Stimulated activated CD8-positive, alpha-beta memory T cell treated with anti-CD3 and anti-CD28 coated beads, Interleukin-7, amount 100 ng/mL, for 1 hour (primary cell): ENCODE measurements at places on chromosomes 12 and 14.
A peak's percentile ranks its signal among the peaks of the same experiment; 100 is the strongest.

DNA sequence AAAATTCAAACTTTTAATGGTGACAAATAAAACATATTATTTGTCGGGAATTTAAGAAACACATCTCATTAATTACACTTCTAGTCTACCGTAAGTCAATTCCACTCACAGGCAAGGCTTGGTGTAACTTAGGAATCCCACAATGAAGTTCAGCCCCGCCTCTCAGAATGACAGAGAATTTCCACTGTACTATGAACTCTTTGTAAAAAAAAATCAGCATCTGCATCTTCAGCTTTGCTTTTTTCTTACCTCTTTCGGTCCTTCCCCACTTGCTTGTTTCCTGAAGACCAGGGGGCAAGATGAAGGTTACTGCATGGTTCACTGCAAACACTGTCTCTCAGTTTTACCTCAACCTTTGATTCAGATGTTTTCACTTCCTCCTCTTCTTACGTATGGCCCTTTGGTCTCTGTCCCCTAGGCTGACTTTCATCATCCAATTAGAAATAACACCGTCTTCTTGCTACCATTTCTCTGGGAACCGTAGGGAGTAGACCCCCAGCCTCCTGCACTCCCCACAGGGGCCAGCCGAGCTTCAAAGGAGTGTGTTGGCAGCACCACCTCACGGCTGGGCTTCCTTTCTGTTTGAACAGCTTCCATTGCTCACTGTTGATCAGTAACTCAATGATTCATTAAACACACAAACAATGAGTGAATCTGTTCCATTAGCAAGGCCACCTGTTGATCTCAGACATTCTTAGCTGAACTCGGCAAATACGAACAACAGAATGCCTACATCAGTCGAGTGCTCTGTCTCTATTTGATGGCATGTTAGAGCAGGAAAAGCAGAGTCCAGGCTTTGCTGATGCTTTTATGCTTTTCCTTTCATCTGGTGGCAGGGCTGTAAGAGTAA is 343.0 kb downstream of the BMP4 start:
- DNase-seq, result no peak

DNA sequence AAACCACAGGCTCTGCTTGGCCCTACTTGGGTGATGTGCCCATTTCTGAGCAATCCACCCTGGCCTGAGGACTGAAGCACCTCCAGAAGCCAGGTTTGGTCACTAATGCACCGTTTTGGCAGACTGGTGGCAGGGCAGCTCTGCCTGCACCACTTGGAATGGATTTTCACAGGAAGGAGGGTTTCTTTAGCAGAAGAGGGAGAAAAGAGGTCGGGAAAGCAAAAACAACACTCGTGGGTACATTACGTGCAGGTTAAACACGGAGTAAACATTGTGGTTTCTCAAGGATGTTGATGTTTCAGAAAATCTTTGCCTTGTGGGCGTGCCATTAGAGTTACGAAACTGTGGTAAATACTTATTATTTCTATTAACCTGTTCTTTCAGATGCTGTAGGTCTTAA is 70.8 kb downstream of the KCNA5 start:
- DNase-seq, result no peak

GRCh38 chr12:101942250-101942605 is 64.8 kb downstream of the DRAM1 start:
- DNase-seq, result no peak

DNA sequence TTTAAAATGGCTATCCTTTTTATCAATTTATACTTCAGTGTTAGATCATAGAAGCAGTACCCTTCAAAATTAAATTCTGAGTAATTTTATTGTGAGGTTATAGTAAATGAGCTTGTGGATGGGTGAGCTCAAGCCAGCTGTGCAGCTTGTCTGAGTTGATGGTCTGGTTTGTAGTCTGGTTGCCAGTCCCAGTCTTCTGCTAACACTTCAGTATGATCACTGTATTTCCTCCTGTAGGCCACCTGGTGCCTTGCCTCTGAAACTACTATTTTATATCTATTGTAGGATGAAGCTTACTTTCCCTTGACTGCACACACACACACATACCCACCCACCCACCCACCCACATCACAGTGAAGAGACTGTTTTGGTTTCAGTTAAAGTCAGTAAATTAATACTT is 496.4 kb downstream of the PCNX1 start:
- no peak for DNase-seq

DNA sequence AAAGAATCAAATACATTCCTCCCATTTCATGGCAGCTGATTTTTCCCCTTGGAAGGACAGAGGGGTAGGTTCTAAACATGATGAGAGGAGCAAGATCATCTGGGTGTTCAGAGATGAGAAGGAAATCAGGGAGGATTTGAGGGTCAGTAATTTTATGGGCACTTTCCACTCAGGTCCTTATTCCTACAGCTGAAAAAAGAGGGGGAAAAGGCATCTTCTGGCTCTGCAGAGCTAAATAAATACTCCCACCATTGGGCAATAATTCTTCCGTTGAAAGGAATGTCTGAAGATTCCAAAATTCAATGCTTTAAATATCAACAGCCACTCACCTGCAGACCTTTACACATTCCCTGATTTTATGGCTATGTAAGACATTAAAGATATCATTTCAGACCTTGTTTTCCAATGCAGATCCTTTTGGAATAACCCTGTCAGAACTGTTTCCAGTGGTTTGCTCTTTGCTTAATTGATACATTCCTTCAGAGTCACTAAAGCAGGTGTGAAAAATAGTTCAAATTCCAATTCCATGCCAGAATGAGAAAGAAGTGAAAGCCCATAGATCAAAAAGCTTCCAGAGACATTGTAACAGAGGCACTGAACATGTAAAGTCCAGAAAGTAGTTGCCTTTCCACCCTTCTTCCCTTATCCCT is 233.3 kb upstream of the KRR1 start:
- DNase-seq, result no peak

GRCh38 chr12:119668324-119668841 is 450 bp downstream of the PRKAB1 start:
- DNase-seq, result no peak

DNA sequence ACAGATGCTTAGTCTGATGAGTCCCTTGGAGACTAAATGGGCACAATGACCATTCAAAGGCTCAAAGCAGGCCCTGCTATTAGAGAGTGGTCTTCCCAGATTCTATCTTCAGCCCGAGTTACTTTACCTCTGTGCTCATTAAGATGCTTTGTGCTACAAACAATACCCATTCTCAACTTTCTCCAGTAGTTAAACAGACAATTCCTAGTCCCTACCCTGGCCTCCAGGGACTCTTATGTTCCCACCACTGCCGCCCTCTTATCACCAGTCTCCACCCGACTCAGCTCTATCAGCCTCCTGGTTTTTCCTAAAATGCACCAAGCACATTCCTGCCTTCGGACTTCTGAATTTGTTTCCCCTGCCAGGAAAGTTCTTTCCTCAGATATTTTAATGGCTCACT is 25.6 kb upstream of the GPHB5 start:
- no peak for DNase-seq

GRCh38 chr14:42224053-42224888 is 617.6 kb downstream of the LRFN5 start:
- no peak for DNase-seq

DNA sequence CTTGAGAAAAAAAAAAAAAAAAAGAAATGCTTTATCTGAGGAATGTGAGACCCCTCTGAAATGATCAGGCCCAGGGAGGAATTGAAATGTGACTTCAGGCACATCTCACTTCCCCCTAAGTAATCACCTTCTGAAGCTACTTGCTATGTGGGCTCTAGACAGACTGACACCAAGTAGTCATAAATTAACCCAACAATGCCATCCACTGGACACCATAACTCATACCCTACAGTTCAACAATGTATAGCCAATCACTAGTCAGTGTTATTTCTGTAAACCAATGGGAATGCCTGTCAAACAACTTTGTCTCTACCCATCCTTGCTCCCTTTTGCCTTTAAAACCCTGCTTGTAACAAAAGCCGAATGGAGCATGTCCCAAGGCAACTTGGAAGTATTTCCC is 182.7 kb upstream of the TMPO start:
- no peak for DNase-seq

- DNase-seq, result no peak
Measured at GRCh38 chr14:99440278-99440677, 40.4 kb downstream of the SETD3 start.

GRCh38 chr12:132222096-132222807 is 78.0 kb downstream of the NOC4L start:
- peak; percentile 9 for DNase-seq

- DNase-seq, result no peak
Measured at GRCh38 chr14:69753860-69754259, 13.1 kb upstream of the SRSF5 start.

GRCh38 chr14:103512701-103513611 is 9.7 kb downstream of the CKB start:
- DNase-seq, result no peak

GRCh38 chr14:65937079-65937959 is 524.8 kb downstream of the FUT8 start:
- no peak for DNase-seq

GRCh38 chr12:14589169-14590004 is 21.7 kb upstream of the PLBD1 start:
- no peak for DNase-seq

DNA sequence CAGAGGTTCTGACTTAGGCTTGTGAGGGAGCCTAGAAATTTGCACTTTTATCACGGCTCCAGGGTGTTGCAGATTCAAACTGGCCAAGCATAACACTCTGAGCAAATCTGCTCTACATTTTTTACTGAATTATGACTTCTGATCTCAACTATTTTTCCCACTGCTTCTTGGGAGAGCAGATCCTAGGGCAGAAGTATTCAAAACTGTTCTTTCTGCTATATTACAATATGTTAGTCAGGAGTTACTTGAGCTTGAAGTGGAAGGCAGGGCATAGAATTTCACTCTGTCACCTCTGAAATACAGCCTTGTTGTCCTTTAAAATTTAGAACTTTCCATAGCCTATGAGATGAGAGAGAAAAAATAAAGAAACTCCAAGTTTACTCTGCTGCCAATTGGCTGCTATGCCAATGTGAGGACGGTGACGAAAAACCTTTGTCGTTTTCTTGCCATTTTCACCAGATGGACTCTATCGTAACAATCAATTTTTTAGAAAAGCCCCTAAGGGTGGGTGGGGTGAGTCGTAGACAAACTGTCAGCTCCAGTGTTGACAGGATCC is 16.4 kb upstream of the KERA start:
- DNase-seq, result no peak

GRCh38 chr14:105914738-105915385 is 388.5 kb downstream of the TMEM121 start:
- no peak for DNase-seq

DNA sequence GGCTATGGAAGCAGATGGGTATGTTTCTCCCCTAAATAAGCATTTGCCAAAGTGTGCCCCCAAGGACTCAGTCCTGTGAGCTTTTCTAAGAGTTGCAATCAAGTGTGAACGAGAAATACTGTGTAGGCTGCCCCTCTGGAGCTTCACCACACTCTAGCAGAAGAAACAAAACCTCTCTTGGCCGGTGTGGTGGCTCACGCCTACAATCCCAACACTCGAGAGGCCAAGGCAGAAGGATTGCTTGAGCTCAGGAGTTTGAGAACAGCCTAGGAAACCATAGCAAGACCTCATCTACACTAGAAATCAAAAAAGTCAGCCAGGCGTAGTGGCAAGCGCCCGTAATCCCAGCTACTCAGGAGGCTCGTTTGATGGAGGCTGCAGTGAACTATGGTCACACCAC is 9.8 kb downstream of the VPS37B start:
- DNase-seq, result no peak

DNA sequence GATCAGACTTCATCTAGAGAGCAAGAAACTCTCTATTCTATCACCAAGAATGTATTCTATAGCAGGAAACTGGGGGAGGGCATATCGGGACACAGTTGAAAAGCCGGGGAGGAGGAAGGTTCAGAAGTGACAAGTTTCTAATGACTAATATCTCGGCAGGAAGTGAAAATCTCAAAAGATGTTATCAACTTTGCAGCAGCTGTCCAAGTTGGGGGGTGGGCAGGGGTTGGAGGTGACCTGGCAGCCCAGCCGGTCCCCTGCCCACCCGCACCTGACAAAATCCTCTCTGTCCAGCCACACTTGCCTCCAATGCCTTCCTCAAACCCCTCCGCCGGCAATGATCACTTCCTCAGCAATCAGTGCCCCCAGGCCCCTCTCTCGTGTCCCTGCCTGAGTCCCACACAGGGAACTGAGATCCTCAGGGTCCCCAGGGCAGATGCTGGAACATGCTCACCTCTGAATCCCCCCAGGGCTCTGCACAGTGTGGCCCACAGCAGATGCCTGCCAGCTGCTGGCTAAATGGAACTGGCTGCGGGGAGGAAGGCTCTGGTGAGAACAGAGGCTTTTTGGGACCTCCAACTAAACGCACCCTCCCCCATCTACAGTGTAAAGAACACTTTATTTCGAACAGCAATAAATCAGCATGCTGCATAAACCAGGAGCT is 43.9 kb downstream of the CCDC88C start:
- no peak for DNase-seq

DNA sequence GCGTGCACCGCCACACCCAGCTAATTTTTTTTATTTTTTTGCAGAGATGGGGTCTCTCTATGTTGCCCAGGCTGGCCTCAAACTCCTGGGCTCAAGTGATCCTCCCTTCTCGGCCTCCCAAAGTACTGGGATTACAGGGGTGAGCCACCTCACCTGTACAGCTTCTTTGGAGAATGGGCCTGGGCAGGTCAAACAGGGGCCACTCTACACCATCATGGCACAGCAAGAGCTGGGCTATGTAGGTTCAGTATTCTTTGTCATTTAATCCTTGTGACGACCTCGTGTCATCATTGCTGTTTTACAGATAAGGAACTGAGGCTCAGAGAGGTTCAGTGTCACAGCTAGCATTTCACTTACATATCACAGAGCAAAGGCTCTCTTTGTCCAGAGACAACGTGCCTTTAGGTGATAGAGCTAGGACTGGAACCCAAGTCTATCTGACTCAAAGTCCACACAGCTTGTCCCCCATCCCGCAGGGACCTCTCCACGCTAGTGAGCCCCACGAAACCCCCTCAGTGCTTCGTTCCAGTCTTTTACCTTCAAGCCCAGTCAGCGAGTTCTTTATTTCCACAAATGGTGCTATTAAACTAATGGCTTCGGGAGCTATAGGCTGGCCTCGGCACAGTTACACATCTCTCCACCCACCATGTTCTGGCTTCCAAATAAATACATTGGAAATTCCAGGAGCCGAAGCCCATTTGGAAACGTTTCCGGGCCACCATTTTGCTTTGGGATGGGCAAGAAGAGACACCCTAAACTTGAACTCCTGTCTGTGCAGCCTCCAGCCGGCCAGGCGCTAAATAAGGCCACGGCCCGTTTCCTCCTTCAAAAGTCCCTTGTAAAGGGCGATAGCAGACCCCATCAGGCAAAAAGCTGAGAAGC is 660 bp upstream of the MAP1LC3B2 start:
- DNase-seq, result no peak

- DNase-seq, result no peak
Measured at GRCh38 chr14:99872786-99873440, 79.7 kb downstream of the EML1 start.

DNA sequence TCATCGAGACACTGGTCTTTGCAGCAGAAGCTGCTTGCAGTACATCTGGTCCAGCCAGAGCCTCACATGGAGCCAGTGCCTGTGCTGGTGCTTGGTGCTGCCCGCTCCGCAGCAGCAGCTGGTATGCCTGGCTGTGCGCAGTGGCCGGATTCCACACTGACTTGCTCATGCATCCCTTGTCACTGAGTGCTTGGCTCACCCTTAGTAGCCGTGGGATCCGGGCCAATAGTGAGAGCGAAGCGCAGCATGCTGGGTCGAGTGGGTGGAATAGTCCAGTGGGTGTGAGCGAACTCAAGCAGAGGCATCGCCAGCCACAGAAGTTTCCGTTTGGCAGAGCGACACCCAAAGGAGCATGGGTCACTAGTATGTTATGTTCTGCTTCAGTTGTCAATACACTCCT is 10.1 kb upstream of the FBXO33 start:
- DNase-seq, result no peak
